ENCODE measurements at places on chromosomes 4 and X.

GRCh38 chrX:134761788-134762187 lies 103.5 kb upstream of the PLAC1 start:
- no peak for DNase-seq

GRCh38 chr4:52964011-52964410 lies 101.9 kb downstream of the RASL11B start:
- DNase-seq: no peak

DNA sequence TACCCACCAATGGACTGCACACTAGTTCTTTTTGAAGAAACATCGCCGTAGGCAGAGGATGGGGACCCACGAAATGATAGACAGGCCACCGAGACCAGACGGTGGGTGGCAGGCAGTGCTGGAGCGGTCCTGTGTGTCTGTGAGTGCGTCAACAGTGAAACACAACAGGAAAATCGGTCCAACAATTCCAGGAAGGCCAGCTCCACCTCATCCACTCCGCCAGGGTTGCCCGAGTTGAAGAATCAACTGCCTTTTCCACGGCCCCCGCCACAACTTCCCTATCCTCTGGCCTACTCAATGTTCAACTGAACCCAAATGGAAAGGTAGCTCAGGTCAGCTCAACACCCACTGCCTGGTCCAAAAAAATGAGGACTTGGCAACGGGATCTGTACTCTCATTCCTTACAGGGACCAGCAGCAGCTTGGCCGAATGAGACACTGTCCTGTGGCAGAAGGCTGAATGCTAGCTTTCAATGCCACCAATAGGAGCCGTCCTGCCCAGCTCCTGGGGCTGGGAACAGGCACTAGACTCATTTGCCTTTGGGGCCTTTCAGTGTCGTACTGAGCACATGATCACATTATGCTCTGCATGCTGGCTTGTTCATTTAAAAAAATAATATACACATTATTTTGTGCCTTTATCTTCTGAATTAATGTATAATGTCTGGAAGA lies 43.5 kb downstream of the MID1 start:
- DNase-seq: no peak

- peak; percentile 88 for DNase-seq
Observed at GRCh38 chr4:1167244-1167949, 5.0 kb downstream of the SPON2 start.

DNA sequence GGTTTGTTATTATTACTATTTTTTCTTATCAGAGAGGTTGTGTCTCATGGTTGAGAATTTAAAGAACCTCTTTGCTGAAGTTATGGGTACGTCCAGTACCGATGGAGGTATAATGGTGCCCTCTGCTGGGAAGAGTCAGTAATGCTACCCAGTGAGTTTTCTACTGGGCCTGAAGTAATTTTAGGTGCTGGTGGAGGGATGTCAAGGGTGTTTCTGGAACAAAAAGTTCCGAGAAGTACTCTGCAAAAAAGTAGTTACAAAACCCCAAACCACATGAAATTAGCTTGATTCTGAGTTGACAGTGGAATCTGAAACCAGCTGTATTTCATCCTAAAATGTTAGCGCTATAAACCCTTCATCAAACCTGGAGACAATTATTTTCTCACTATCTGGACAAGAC lies 102.5 kb upstream of the MID1 start:
- no peak for DNase-seq

DNA sequence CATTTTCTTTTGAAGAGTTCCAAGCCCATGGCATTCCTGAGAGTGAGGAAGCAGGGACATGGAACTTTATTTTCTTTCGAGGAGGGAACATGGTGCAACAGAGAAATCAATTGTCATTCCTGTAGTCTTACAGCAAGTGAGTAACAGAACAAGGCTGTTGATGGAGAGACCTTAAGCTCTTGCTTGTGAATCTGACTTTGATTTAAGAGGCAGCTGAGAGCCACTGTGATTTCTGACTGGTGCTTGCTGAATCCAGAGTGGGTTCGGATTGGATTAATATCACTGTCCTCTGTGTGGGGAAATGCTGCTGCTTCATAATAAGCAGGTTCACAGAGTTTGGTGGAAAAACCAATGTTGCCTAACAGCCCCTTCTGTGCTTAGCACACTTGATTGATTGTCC lies 4.7 kb upstream of the ATP1B4 start:
- DNase-seq: no peak

- DNase-seq: no peak
Observed at GRCh38 chr4:162959046-162959445, 207.6 kb downstream of the NAF1 start.

DNA sequence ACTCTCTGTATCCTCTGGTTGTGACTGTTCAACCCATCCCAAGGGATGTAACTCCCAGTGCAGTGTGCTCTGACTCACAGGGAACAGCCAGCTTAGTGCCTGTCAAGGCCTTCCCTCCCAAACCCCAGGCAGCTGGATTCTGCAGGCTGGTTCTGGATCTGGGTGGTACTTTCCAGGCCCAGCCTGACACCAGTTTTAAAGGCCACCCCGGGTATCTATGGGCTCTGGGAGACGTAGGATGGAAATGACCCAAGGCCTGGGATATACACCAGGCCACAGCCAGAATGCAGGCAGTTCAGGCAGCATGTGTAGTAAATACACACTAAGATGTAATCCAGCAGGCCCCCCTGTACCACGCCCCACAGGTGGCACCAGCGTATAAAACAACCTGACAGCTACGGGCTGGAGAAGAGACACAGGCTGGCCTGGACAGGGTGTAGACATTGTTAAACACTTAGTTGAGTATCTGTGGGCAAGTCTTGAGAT lies 64.2 kb downstream of the SPINK2 start:
- DNase-seq: no peak

- DNase-seq: no peak
Observed at GRCh38 chrX:118177708-118178107, 61.1 kb upstream of the KLHL13 start.

- no peak for DNase-seq
Observed at GRCh38 chr4:20318909-20319277, 67.2 kb downstream of the SLIT2 start.

DNA sequence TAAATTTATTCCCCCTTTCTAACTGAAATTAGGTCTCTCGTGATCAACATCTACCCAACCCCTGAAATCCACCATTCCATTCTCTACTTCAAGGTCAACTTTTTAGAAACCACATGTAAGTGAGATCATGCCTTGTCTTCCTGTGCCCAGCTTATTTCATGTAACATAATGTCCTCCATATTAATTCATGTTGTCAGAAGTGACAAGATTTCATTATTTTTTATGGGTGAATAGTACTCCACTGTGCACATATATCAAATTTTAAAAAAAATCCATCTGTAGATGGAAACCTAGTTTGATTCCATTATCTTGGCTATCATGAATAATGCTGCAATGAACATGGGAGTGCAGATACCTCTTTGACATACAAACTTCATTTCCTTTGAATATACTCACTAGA lies 1.5 kb downstream of the PPID start:
- no peak for DNase-seq

DNA sequence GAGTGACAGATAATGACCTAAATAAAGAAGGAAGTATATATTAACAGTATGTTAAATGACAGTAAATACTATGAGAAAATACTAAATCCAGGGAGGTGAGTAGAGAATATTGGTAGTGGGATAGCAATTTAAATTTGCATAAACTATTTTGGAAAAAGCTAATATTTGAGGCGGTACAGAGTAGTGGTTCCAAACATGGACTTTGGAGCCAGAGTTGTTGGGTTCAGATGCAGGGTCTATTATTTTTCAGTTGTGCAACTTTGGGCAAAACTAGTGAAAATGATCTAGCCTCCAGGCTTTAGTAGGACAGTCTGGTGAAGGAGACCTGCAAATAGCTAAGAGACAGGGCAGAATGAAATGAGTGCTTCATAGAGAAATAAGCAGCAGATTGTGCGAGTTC lies 84.8 kb upstream of the SOX3 start:
- DNase-seq: no peak

- no peak for DNase-seq
Observed at GRCh38 chr4:8471211-8471875, 30.8 kb downstream of the TRMT44 start.

DNA sequence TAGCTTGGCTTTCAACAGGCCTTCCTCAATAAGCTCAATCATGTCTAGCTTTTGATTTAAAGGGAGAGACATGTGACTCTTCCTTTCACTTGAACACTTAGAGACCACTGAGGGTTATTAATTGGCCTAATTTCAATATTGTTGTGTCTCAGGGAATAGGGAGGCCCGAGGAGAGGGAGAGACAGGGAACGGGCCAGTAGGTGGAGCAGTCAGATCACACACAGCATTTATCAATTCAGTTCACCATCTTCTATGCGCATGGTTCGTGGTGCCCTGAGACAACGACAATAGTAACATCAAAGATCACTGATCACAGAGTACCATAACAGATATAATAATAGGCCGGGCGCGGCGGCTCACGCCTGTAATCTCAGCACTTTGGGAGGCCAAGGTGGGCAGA lies 17.8 kb downstream of the ZNF81 start:
- DNase-seq: no peak

- DNase-seq: no peak
Observed at GRCh38 chr4:101242441-101242840, 104.9 kb downstream of the PPP3CA start.

GRCh38 chrX:118637997-118638396 lies 89.4 kb upstream of the IL13RA1 start:
- no peak for DNase-seq

- DNase-seq: no peak
Observed at GRCh38 chr4:123325241-123325681, 71.3 kb upstream of the SPRY1 start.

GRCh38 chr4:27861381-27861787 lies 1000.7 kb downstream of the STIM2 start:
- DNase-seq: no peak

DNA sequence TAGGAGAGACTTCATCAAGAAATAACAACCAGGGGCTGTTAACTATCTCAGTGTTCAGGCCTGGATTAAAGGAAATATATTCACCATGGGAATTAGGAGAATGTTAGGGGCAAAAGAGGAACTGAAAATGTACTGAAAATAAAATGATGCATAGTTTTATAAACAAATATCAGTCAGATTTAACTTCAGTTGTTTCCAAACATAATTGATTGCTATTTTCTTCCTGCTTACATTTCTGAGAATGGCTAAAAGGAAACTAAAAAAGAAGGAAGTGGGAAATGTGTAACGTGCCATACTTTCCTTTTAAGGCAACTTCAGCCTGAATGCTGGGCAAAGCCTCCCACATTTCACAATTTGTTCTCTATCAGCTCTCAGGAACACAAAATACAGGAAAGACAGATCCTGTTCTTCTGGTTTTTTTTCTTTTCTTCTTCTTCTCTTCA lies 178.1 kb downstream of the MAML3 start:
- DNase-seq: no peak

- DNase-seq: no peak
Observed at GRCh38 chr4:69531251-69531650, 35.5 kb upstream of the UGT2B4 start.

DNA sequence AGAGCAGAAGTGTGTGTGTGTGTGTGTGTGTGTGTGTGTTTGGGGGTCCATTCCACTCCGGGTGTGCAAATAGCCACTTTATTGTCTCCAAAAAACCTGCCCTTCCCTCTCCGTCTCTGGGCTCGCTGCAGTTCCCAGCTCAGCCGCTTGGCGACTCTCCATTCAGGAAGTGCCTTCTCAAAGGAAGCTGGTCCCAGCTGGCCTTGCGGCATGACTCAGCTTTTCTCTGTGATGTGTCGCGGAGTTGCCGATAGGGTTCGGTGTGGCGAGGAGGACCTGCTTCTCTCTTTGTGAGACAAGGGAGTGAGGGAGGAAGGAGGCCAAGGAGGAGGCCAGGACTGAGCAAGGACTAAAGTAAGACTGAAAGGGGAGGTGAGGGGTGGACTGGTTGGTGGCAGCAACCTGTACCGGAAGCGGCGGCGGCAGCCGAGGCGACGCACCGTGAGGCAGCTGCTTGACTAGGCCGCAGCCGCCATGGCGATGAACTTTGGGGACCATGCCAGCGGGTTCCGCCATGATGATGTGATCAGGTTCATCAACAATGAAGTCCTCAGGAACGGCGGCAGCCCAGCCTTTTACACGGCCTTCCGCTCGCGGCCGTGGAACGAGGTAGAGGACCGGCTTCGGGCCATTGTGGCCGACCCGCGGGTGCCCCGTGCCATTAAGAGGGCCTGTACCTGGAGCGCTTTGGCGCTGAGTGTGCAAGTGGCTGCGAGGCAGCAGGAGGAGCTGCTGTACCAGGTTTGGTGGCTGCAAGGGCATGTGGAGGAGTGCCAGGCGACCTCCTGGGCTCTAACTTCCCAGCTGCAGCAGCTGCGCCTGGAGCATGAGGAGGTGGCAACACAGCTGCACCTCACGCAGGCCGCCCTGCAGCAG lies at the start of gene TEX13C:
Gene TEX13C, plus strand, starts transcription at position 226 of the 876 bp plus-strand sequence. Its CDS starts 249 bp downstream, at position 475.
- DNase-seq: no peak

- DNase-seq: no peak
Observed at GRCh38 chr4:23401572-23401971, 488.3 kb downstream of the PPARGC1A start.

DNA sequence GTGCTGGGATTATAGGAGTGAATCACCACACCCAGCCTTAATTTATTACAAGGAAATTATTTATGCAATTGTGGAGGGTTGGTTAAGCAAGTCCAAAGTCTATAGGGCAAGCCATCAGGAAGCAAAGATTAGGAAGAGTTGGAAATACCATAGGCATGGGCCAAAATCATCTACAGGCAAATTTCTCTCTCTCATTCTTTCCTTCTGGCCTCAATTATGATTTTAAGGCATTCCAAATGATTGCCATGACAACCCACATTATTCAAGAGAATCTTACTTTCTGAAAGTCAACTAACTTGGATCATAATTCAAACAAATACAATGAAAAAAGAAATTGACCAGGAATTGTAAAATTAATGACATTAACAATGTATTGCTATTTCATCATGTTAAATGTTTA lies 400.8 kb downstream of the GPM6A start:
- DNase-seq: no peak

GRCh38 chr4:4759232-4759631 lies 100.2 kb upstream of the MSX1 start:
- no peak for DNase-seq

GRCh38 chrX:70455366-70456202 lies 10.9 kb downstream of the DLG3 start:
- no peak for DNase-seq

DNA sequence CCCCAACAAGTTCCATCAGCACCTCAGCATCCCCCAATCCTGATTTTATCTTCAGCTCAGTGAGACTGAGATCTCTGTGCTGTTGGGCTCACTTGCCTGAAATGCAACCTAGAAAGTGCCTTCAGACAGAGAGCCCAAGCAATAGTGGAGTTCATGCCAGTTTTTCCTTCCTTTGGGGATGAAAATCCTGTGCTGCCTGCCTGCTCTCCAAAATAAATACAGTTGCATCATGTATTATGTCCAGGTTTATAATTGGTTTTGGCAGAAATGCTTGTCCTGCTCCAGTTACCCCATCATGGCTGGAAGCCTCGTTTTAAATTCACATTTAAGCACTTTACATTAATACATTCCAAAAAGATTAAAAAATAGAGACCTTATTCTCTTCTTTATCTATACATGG lies 1865.5 kb upstream of the TENM3 start:
- DNase-seq: no peak
